ENCODE measurements at places on chromosomes 5 and 9. TPM values are rescaled to one million over a fixed set of nuclear protein-coding genes. Genes with fewer than 3 reads are reported as not detected.

The PHF24 gene
- not detected for total RNA-seq

The MYOT gene
- total RNA-seq, result not detected

The CDH9 gene
- not detected for total RNA-seq

The ARHGEF39 gene
- total RNA-seq, result 28.1 TPM
